ENCODE measurements at places on chromosomes 1 and 21.

DNA sequence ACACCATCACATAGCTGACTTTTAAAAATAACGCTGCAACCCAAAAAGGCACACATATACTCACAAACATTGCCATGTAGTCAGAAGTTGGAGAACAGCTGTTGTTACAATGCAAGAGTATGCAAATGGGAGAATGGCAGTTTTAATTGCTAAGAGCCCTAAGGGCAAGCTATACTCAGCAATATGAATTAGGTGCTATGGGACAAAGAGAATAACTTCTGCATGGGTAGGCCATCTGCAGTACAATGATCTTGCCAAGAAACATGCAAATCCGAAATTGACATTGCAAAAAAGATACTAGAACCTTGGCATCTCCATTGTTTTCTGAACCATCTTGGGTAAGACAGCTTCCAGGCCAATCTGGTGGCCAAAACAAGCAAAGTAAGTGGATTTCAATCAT is 697.8 kb downstream of the LRRIQ3 start:
- no peak for DNase-seq

DNA sequence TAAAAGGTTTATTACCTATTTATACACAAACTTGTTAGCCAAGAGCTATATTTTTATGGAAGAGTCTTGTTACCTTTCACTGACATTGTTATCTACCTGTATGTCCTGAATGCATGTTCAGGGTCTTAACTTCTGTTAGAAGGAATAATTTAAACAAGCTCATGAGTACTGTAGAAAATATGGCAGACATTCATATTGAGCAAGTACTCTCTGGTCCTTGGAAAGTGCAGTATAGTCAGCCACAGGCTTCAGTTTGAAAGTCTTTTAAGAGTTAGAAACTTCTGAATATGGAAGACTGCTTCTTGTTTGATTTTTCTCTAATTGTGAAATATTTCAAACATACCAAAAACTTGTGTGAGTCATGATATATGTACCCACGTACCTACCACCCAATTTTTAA is 16.6 kb downstream of the DIP2A start:
- no peak for DNase-seq

DNA sequence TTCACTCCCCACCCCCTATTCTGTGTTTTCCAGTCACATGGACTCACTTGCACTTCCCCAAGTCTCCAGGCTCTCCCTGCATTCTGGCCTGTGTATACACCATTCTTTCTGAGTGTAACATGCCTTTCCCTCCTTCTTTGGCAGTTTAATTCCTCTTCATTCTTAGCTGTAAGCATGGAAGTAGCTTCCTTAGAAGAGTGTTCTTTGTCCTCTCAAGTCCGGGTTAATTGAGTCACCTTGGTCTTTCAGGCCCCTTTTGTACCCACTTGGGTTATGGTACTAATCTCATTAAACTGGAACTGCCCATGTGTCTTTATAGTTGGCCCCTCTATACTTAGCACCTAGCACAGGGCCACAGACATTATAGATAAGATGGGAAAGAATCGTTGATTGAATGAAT is 525.3 kb upstream of the ADGRL4 start:
- DNase-seq = no peak

GRCh38 chr1:56330391-56331026 is 248.9 kb downstream of the PLPP3 start:
- no peak for DNase-seq

GRCh38 chr1:231493421-231494185 is 34.9 kb upstream of the TSNAX start:
- DNase-seq = no peak

- no peak for DNase-seq
These were observed 97.2 kb downstream of the PHTF1 start for GRCh38 chr1:113662101-113662500.

DNA sequence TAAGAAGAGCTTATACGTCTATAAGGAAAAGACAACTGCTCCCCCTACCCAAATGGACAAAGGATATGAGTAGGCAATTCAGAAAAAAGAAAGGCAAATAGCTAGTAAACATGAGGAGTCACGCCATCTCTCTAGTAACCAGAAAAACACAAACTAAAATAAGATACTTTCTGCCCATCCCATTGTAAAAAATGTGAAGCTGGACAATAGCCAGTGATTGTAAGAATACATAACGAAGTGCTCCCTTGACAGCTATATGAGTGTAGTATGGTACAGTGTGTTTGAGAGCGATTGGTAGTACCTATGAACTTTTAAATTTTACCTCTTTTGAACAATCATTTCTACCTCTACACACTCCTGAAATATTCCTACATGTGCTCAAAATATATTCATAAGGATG is 7.5 kb upstream of the GJA8 start:
- no peak for DNase-seq

GRCh38 chr1:3558036-3558726 is 53.1 kb downstream of the MEGF6 start:
- DNase-seq = no peak

DNA sequence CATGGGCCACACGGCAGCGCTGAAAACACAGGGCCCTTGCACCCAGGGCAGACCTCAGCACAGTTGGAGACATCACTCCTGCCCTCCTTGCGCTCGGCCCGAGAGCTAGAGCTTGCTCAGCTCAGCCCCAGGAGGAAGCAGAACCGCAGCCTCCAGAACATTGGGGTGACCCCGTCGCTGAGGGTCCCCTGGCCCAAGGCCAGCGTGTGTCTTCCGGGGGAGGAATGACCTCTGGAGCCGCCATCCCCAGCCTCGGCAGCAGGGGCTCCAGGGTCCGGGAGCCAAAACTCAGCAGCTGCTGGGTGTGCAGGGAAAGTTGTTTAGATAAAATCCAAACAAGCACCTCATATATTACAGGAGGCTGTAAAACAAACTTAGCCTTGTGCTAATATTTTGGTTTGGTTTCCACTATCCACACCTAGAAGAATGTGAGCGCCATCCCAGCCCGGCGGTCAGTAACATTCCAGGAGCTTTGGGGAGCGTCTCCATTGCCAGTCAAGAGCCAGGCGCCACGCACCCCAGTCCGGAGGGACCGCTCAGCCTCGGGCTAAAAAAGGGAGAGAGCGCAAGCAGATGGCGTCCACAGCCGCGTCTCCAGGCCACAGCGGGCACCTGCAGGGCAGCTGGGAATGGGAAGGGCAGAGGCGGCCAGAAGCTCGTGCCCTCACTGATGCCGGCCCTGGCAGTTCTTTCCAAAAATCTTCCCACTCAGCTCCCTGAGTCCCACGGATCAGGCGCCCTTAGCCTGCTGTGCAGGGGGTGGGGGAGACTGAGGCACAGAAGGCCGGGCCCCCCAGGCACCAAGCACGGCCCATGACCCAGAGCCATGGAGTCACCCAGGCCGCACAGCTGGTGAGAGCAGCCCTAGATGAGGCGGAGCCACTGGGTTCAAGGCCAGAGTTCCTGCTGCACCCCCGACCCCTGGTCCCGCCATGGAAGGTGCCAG is 52.0 kb downstream of the SLX9 start:
- DNase-seq = no peak

DNA sequence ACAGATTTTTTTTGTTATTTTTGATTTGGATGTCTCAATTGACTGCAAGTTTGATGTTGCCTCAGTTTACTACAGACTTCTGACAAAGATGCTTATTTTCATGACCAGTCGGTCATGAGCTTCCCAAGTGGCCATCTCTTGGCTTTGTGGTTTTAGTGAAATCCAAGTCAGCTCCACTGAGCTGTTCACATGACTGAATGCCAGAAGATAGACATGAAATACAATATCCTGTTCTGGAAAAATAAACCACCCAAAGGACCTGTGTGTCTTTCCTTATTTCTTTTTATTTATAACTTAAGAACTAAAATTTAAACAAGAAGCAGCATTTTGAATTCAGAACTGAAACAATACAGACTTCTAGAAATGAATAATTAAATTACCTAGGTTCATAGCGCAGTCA is 89.3 kb downstream of the HMCN1 start:
- DNase-seq = no peak

DNA sequence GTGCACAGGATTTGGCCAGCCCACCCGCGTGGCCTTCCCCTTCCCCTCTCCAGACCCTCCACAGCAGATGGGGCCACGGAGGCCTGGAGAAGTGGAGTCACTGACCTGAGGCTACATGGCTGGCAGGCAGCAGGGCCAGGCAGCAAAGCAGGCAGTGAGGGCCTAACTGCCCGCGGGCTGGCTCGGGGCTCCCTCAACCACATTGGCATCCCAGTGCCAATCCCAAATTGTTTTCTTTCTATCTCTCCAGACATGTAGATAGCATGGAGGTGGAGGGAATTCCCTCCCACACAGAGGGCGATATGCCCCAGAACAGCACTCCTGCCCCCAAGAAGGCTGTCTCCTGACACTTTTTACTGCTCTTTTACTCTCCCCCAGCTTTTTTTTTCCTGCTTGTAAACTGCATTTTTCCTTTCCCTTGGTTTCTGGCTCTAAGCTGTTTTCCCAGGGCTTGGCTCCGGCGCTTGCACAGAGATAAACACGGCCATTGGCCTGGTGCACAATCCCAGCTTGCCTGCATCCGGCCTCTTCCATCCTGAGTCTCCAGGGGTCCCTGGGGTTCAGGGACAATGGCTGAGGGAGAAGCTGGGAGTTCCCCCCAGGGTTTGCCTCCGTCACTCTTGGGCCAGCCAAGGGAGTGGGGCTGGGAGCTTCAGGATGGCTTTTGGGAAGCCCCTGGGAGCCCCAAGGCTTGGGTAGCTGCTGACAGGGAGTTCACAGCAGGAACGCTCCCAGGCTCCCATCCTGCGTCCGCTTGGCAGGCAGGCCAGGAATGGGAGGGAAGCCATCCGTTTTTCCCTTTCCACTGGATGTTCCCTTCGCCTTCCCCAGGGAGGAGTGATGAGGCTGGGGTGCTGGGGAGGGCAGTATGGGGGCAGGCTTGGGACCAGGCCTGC is 7.0 kb downstream of the EPHX1 start:
- no peak for DNase-seq

DNA sequence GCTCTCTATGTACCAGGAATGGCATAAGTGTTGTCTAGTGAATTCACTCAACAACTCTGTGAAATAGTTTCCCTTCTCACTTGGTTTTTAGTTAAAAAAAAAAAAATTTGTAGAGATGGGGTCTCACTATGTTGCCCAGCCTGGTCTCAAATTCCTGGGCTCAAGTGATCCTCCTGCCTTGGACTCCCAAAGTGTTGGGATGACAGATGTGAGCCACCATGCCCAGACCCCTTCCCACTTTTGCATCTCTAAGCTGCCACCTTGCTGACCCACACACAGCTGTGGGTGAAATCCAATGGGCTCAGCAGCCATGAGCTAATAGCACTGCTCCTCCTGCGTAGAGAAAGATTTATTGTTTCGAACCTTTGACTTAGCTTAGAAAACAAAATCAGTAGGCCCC is 33.5 kb downstream of the NEK2 start:
- DNase-seq = no peak

DNA sequence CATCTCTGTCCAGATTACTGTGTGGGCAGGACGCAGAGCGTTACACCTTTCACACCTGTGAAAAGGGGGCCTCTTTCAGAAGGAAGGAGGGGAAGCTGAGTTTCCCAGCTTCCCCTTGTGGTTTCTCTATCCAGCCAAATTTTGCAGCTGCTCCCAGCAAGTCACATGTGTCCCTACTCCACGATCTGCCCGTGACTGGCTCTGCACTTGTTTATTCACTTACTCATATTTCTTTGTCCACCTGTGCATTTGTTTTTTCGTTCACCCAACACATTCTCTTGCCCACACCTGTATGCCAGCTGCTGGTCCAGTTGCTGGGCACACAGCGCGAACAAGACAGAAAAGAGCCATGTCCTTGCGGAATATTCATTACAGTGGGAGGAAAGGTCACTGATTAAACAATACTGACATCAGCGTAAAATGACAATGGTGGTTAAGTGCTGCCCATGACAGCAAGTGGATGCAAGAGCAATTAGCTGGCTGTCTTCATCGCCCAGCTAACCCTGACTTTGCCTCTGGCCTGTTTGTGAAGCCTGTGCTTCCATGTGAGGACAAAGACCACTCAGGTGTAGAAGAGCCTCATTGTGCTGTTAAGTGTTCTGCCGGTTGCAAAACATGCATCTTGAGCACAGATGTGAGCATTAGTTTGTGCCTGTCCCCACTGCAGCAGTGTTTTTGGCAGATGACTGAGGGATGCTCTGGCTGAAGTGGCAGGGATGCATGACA is 28.6 kb upstream of the NEK2 start:
- no peak for DNase-seq

- DNase-seq = no peak
These were observed 1382.9 kb downstream of the MRPL39 start for GRCh38 chr21:24224422-24224821.

DNA sequence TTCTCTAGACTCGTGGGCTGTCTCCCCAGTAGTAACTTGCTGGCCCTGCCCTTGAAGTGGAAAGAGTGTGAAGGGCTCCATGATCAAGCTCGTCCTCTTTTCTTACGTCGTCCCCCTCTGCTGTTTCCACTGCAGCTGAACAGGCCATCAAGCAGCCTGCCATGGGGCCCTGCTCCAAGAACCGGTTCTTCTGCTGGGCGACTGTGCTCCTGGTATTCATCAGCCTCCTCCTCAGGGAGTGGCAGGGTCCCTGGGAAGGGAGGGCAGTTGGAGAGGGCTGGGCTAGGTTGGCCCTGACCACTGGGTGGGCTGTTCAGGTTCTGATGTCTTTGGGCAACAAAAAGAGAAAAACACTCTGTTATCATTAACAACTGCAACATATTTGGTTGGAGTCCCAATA is 151.5 kb downstream of the FCRL5 start:
- DNase-seq = no peak

DNA sequence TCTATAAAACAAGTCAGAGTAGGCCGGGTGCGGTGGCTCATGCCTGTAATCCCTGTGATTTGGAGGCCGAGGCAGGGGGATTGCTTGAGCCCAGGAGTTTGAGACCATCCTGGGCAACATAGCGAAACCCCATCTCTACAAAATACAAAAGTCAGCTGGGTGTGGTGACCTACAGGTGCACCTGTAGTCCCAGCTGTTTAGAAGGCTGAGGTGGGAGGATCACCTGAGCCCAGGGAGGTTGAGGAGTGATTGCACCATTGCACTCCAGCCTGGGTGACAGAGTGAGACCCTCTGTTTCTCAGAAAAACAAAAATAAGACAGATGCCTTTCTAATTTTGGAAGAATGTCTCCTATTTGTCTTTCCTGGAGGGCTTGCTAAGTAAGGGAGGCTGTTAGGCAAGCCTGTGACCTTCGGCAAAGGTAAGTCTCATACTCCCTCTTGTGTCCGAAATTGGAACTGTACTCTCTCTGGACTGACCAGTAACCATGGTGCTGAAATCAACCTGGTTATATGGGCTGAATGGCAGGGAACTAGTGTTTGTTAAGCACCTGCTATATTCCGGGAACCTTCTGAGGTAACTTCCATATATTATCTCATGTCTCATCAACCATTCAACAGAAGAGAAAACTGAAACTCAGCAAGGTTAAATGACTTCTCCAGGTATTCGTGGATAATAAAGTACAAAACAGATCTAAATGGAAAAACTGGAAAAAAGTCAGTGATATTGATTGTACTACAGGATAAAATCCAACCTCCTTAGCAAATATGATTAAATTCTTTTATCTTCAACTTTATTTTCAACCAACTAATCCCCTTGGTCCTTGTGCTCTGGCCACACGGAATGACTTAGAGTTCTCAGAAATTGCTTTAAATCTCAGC is 11.8 kb upstream of the RAB3B start:
- DNase-seq = peak; percentile 73

GRCh38 chr1:199735660-199736059 is 291.9 kb upstream of the NR5A2 start:
- DNase-seq = no peak

GRCh38 chr21:29538115-29538514 is 239.4 kb downstream of the BACH1 start:
- DNase-seq = no peak
